ENCODE measurements at places on chromosomes 5 and 9. TPM values are rescaled to one million over a fixed set of nuclear protein-coding genes. Genes with fewer than 3 reads are reported as not detected.

The PCDHGA8 gene
- total RNA-seq, result 2.2 TPM

The JAKMIP2 gene
- 0.92 TPM for total RNA-seq

The PAEP gene
- not detected for total RNA-seq

The MYMK gene
- total RNA-seq, result not detected

The SNCAIP gene
- total RNA-seq, result 0.93 TPM

The CHSY3 gene
- 13.2 TPM for total RNA-seq

The RMRP gene
- 33,640 TPM for total RNA-seq

The SLC28A3 gene
- total RNA-seq, result under 0.01 TPM

The HOMER1 gene
- total RNA-seq, result 3.6 TPM

The CATSPER3 gene
- 0.25 TPM for total RNA-seq

The ANKRD33B gene
- 10.4 TPM for total RNA-seq

The PRLR gene
- under 0.01 TPM for total RNA-seq

The TAF11L13 gene
- not detected for total RNA-seq

The CCNJL gene
- total RNA-seq, result 0.68 TPM

The MSX2 gene
- total RNA-seq, result 0.50 TPM

The STING1 gene
- 57.2 TPM for total RNA-seq

The PKN3 gene
- 2.8 TPM for total RNA-seq

The PCDHA1 gene
- under 0.01 TPM for total RNA-seq

The OTP gene
- not detected for total RNA-seq

The ERP44 gene
- 13.2 TPM for total RNA-seq

The PCDHGA10 gene
- total RNA-seq, result 7.5 TPM

Measured in aortic smooth muscle cell (primary cell).